ENCODE measurements at places on chromosomes 7 and 10.

GRCh38 chr10:58023341-58024073 lies 244.2 kb downstream of the IPMK start:
- DNase-seq = no peak

DNA sequence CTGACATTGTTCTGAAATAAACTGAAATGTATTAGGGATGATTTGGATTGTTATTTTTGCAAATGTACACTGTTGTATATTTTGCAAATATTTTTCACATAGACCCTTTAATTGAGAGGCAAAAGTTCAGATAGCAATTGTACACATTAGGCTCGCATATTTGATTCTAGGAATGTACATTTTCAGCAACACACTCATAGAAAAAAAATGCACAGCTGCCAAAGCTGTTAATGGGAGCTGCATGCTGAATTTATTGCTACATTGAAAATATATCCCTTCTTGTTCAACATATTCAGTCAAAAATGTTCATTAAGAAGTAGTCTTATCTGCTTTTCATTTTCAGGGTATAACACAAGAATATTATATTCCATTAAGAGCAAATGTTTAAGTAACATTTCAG lies 512.9 kb downstream of the ATRNL1 start:
- no peak for DNase-seq

- no peak for DNase-seq
Observed at GRCh38 chr7:121442845-121443244, 46.7 kb upstream of the FAM3C start.

- no peak for DNase-seq
Observed at GRCh38 chr10:32318476-32318896, 28.5 kb downstream of the EPC1 start.

GRCh38 chr10:77072836-77073662 lies 564.6 kb downstream of the KCNMA1 start:
- DNase-seq = no peak

- DNase-seq = no peak
Observed at GRCh38 chr7:44811093-44811492, 14.6 kb downstream of the PPIA start.

DNA sequence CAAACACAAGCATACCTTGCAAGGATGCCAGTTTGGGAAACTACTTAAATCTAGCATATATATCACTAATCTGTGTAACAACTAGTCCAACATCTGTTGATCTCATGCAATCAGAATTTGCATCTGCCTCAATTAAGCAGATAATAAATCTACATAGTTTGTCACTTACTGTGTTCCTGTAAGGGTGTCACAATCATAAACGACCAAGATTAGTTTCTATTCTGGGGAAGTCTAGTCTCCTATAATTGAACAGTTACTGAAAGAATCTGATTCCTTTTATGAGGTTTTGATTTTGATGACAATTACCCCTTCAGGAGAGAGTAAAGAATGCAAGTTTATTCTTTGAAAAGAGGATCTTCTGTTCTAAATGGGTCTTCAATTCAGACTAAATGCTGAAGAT lies 85.5 kb upstream of the LRRN3 start:
- no peak for DNase-seq

- no peak for DNase-seq
Observed at GRCh38 chr10:24168258-24169170, 40.4 kb upstream of the KIAA1217 start.
